ENCODE measurements at places on chromosomes 1 and 21. TPM values are rescaled to one million over a fixed set of nuclear protein-coding genes. Genes with fewer than 3 reads are reported as not detected.

- DNase-seq = no peak
These were observed 93.1 kb downstream of the TAS1R2 start for GRCh38 chr1:18766328-18766727.

DNA sequence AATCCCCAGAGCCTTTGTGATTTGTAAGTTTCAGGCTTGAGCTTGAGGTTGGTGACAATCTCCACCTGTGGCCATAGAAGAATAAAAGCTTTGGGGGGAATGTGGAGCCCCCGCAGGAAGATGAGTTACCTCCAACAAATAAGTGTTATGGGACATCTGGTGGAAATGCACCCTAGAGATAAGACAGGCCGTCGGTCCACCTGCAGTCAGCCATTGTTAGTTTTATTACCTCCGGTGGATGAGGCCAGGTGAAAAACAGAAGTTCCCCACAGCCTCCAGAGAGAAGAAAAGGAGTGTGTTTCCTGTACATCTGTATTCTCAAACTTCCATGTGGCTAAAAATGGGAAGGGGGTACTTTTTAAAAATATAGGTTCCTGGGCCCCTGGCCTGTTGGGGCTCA lies 137.4 kb downstream of the KAZN start:
- DNase-seq = no peak

GRCh38 chr1:182841368-182841988 lies 2.3 kb downstream of the DHX9 start:
- DNase-seq = no peak

GRCh38 chr1:29657816-29658215 lies 421.5 kb downstream of the PTPRU start:
- DNase-seq = peak; percentile 5

Gene CBR3
- not detected for total RNA-seq

DNA sequence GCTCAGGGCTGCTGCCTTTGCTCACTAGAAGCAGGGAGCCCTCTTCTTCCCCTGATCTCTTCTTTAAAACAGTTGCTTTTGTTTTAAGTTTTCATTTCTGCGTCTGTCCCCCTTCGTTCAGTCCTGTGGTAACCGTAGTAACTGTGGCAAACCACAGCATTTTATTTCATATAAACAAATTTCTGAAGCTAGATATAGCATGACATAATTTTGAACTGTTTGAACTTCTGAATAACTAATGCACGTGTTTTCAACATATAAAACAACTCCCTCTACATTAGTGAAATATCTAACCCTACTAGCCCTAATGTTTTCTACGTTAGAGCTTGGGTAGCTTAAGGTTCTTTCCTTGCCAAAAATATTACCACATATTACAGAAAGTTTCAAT lies 104.6 kb downstream of the DISP1 start:
- no peak for DNase-seq

Gene GPATCH3
- total RNA-seq = 21.3 TPM

Data from endodermal cell (in vitro differentiated cells).